ENCODE measurements at places on chromosomes 13 and 19.

DNA sequence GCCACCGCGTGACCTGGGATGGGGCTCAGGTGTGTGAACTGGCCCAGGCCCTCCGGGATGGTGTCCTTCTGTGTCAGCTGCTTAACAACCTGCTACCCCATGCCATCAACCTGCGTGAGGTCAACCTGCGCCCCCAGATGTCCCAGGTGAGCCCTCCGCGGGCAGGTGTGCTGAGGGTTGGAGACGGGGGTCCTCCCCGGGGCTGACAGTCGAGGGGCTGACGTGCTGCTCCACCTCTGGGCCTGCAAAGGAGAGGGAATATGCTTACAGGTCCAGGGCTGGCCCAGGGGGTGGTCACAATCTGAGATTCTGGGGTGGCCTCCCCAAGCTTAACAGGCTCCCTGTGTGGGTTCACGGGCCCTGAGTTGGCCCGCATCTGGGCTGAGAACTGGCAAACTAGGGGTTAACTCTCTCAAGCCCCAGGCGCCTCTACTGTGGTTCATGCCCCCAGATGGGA is 386 bp downstream of the VAV1 start:
- no peak for DNase-seq

- DNase-seq, result no peak
Observed at GRCh38 chr13:41746259-41746658, 214.7 kb downstream of the VWA8 start.

DNA sequence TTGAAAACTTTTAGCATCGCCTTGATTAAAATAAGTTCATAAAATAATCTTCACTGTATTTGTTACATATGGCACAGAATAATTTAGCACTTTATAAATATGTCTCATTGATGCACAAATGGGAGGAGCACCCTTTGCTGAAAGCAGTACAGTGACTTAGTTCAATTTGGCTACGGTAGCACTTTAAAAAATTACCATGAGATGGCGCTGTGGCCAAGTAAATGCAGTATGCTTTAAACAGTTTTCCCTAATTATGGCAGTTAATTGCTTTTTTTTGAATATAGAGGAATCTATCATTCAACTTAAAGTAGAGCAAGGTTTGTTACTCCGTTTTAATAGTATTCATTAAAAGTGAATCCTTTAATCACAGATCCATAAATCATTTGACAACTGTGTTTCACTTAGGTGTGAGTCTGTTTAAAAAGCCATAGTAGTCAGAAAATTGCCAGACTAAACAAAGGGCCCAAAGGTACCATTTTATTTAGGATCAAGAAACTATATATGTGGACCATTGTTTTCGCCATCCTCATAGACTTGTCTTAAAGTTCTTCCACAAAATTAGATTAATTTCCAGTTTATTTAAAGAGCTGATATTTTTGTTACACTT is 34.7 kb upstream of the ESD start:
- peak; percentile 41 for DNase-seq

- DNase-seq, result no peak
Observed at GRCh38 chr13:102589301-102589822, 7.4 kb upstream of the TPP2 start.

DNA sequence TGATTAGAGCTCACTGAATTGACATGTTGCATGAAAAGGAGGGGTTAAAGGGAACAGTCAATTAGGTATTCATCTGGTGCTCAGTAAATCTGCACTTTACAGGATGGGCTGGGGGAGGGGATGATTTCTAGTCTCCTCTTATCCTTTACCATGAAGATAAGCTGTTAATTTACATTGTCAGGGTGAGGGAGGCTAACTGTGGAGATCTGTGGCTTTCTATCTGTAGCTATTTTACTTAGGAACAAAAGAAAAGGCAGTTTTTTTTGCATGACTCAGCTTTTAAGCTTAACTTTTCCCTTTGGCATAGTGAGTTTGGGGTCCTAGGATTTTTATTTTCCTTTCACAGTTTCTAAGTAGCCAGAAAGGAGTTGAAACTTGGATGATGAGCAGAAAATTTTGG is 253.3 kb downstream of the LMO7 start:
- DNase-seq, result no peak

DNA sequence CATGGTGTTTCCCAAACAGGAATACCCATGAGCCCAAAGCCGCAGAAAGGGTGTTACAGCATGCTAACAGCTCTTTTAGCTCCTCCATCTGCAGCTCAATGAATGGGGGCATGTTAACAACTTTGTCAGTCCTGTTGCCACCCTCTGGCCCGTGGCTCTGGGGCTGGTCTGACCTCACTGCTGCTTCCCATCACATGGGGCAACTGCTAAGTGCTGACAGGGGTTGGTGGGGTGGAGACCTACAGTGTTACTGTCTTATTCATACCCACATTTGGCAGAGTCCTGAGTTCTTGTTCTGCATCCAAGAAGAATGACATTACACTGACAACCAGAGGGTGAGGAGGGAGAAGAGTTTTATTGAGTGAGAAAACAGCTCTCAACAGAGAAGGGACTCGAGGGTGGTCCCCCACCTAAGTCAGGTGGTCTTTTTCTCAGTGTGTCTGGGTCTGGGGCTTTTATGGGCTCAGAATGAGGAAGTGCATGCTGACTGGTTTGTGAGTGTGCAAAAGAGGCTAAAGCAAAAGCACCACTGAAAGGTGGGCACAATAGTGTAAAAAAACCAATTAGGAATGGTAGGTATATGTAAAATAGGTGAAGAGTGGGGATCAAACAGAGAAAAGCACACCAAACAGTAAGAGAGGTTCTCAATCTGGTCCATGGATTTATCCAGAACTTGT is 1952.0 kb upstream of the PCDH20 start:
- no peak for DNase-seq

DNA sequence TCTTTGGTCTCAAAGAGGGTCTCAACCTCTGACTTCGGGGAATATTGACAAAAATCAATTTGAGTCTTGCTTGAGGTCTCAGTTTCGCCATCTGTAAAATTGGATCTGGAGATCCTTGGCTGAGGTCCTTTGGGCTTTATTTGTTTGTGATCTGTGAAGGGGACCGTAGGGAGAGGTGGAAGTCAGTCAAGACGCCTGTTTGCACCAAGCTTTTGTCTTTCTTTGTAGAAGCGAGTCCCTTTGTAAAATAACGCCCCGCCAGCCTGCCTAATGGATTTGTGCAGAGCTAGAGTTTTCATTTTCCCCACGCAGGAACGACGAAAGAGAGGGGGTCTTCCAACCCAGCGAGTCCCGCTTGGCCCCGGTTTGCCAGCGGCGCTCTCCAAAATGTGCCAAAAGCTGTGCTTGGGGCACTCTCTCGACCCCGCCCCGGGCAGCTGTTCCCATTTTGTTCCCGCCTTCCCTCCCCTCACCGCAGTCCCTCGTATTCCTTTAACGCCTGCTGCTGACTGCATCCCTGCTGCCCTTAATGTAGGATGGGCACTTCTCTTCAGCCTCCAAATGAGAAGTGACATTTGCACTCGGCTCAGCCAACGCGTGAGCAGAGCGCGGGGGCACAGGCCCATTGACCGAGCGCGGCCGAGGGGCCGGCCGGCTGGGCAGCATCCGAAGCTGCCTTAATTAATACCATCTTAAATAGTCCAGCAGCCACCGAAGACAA is 13.0 kb downstream of the ZIC5 start:
- DNase-seq, result no peak

GRCh38 chr13:81394640-81395039 is 1053.7 kb upstream of the SPRY2 start:
- DNase-seq, result no peak

GRCh38 chr19:46250076-46250735 is 20.7 kb downstream of the IGFL1 start:
- DNase-seq, result no peak

GRCh38 chr13:39297664-39298171 is 259.5 kb downstream of the NHLRC3 start:
- no peak for DNase-seq

- no peak for DNase-seq
Observed at GRCh38 chr19:2010135-2010668, 5.3 kb downstream of the BTBD2 start.

DNA sequence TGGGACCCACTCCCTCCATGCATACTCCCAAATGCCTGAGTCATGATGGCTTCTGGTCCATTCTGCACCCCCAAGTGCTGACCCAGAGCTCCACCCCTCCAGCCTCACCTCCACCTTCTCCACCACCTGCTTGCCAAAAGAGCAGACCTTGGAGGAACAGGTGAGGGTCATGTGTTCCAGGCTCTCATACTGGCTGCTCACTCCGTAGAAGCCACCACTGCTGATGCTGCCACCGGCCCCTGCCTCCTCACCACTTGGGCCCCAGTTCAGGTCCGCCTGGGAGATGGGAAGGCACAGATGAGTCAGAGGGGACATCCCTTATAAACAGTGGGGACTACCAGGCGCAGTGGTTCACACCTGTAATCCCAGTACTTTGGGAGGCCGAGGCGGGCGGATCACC is 7.9 kb downstream of the CD37 start:
- no peak for DNase-seq

- peak; percentile 36 for DNase-seq
Observed at GRCh38 chr13:46296115-46296822, 84.5 kb downstream of the LRRC63 start.

- no peak for DNase-seq
Observed at GRCh38 chr13:50220938-50221337, 205.7 kb downstream of the KCNRG start.

- no peak for DNase-seq
Observed at GRCh38 chr13:33401238-33401637, 115.7 kb upstream of the STARD13 start.

- DNase-seq, result no peak
Observed at GRCh38 chr19:45630463-45630862, 8.7 kb downstream of the EML2 start.

GRCh38 chr19:12838182-12838885 is at the start of gene MAST1:
Gene MAST1, plus strand, starts transcription at chr19:12838515. Its CDS starts 58 bp downstream, at chr19:12838573.
- no peak for DNase-seq

DNA sequence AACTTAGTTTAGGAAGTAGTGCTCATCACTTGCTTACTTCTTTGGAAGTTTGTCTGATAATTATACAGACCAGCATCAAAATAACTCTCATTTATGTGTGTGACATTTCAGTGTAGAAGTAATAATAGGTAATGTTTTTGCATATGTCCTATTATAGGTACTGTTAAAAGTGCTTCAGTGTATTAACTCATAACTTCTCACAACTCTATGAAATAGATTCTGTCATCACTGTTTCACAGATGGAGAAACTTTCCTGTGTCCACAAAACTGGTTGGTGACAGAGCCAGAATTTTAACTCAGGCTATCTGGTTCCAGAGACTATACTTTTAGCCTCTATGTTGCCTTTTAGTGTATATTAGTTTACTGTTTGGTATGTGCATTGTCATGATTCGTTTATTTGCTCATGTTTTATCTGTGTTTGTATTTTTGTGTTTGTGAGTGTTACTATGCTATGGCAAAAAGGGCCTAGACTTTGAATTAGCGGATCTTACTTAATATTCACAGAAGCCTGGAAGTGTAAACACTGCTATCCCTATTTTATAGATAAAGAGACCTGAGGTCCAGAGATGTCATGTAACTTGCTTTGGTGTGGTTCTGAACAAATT is 12.7 kb downstream of the LPAR6 start:
- no peak for DNase-seq

DNA sequence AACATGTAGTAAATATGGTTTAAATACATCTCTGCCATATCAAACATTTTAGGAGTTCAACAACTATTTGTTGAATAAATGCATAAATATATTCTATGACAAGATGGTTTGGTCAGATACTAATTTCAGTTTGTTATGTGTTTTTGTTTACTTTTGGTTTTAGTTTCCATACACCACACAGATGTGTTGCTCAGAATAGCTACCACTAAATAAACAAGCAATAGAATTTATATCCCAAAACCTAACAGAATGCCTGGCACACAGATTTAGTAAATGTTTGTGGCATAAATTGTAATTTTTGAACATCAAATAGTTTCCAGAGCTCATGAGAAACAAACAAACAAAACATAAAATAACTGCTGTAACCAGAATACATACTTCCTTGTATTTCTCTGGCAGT is 126.8 kb upstream of the ATXN8OS start:
- DNase-seq, result no peak

DNA sequence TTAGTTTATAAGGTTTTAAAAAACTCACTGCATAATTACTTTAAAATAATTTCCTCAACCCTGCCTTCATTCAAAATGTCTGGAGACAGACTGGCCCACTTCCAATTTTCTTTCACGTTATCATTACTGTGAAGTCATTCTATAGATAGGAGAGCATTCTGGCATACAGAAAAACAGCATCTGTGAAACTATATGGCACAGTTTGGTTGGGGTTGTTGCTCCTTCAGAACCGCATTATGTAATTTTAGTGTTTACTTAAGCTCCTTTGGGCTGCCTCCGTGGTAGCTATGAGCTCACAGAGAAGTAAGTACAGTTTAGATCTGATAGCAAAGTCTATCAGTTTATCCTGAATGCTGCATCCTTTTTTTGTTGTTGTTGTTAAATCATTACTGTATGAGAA is 104.3 kb downstream of the KCNRG start:
- DNase-seq, result no peak

DNA sequence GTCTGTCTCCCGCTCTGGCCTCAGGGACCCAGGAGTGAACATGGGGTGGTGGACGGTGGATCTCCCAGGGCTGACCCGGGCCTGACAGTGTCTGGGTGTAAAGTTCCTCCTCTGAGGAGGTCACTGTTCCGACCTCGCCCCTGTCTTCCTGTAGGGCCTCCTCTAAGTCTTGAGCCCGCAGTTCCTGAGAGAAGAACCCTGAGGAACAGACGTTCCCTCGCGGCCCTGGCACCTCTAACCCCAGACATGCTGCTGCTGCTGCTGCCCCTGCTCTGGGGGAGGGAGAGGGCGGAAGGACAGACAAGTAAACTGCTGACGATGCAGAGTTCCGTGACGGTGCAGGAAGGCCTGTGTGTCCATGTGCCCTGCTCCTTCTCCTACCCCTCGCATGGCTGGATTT is at the start of gene SIGLEC9:
Gene SIGLEC9, plus strand, starts transcription at position 178 of the 400 bp plus-strand sequence. Its CDS starts 69 bp downstream, at position 247.
- no peak for DNase-seq

- no peak for DNase-seq
Observed at GRCh38 chr19:28492201-28492600, 720.8 kb downstream of the UQCRFS1 start.

- DNase-seq, result no peak
Observed at GRCh38 chr19:29499261-29499920, 26.4 kb upstream of the VSTM2B start.

- no peak for DNase-seq
Observed at GRCh38 chr13:23695711-23696464, 125.7 kb downstream of the TNFRSF19 start.

GRCh38 chr13:47853236-47853635 is 147.8 kb downstream of the SUCLA2 start:
- no peak for DNase-seq
